ENCODE measurements at places on chromosomes 11 and 22.

- no peak for DNase-seq
Measured at GRCh38 chr11:96234866-96235441, 108.0 kb downstream of the MAML2 start.

DNA sequence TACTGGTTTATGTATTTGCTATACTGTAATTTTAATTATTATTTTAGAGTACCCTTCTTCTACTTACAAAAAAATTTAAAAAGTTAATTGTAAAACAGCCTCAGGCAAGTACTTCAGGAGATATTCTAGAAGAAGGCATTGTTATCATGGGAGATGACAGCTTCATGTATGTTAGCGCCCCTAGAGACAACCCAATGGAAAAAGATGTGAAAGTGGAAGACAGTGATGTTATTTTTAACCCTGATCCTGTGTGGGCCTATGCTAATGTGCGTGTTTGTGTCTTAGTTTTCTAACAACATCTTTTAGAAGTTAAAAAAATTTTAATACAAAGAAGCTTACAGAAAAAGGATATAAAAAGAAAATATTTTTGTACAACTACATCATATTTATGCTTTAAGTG lies 205.0 kb downstream of the FAM76B start:
- no peak for DNase-seq

- no peak for DNase-seq
Measured at GRCh38 chr11:5004424-5005274, 10.0 kb downstream of the OR51L1 start.

DNA sequence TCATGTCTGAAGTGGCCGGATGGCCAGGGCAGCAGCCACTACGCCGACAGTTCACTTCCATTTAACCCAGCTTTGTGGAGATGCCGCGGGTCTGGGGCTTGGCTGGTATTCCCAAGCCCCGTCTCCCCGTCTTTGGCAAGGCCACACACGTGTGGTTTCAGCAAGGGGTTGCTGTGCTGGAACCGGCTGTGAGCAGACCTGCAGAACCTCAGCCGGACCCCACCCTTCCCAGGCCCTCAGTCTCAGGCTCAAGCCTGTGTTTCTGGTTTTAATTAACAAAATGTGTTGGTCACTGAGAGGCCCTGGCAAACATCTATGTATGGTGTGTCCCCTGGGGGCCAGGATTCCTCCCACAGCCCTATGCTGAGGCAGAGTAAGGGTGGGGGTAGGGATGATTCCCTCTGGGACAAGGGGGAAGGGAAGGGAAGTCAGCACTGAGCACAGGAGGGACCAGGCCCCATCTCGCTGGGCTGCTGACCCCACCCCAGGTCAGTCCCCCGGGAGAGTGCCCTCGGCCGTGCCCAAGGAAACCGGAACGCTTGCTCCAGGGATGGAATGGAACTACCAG lies 9.3 kb downstream of the OSBPL5 start:
- DNase-seq, result no peak

DNA sequence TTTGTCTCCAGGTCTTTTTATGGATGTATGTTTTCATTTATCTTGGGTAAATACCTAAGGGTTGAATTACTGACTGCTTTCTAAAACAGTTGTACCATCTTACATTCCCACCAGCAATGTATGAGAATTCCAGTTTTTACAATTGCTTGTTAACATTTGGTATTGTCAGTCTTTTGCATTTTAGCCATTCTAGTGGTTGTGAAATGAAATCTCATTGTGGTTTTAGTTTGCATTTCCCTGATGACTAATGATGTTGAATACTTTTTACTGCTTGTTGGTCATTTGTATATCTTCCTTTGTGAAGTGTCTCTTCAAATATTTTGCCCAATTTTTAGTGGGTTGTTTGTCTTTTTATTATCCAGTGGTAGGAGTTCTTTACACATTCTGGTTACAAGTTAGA lies 92.8 kb downstream of the ARFGAP2 start:
- DNase-seq, result no peak

- no peak for DNase-seq
Measured at GRCh38 chr11:59226396-59226795, 13.7 kb upstream of the MPEG1 start.

GRCh38 chr11:32113200-32113919 lies 22.5 kb downstream of the RCN1 start:
- no peak for DNase-seq

DNA sequence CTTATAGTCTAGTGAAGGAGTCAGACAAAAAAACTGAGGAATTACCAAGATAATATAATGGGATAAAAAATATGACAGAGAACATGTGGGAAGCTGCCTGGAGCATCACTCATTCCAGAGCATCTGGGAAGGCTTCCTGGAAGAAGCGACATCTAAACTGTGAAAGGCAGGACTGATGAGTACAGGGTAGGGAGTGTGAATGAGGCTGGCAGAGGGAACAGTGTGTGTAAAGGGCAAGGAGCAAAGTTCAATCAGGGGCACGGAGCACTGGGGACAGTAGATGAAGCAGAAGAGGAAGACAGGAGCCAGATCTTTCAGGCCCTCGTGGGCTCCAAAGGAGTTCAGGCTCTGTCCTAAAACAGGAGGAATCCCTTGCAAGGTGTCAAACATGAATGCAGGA lies 55.8 kb upstream of the PRDM11 start:
- no peak for DNase-seq

DNA sequence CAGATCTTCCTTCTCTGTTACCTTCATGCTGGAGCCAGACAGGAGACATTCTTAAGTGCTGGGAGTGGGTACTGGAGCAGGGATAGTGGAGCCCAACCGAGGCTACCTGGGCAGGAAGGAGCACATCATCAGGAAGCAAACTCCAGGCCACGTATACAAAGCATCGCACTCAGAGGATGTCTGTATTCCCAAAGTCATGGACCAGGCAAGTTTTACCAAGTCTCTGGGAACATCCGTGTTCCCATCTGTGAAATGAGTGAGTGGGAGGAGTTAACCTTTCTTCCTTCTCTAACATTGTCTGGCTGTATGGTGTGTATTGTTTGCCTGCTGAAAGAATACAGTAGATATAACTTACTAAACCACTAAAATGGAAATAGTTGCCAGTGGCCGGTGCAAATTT lies 175.0 kb upstream of the TMEM45B start:
- no peak for DNase-seq

GRCh38 chr11:65219930-65220213 lies 38.1 kb downstream of the CAPN1 start:
- DNase-seq, result no peak

DNA sequence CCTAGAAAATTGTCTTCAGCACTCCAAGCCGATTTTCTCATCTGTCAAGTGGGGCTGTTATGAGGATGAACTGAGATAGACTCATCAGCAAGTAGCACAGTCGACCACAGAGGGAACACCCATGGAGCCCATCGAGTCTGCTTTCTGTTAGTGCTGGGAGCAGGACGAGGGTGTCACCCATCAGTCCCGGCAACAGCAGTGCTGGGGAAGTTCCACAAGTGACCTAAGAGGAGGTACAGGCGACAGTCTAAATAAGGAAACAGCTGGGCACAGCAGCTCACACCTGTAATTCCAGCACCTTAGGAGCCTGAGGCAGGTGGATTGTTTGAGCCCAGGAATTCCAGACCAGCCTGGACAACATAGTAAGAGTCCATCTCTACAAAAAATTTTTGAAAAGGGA lies 9.7 kb downstream of the RTL6 start:
- DNase-seq, result no peak

DNA sequence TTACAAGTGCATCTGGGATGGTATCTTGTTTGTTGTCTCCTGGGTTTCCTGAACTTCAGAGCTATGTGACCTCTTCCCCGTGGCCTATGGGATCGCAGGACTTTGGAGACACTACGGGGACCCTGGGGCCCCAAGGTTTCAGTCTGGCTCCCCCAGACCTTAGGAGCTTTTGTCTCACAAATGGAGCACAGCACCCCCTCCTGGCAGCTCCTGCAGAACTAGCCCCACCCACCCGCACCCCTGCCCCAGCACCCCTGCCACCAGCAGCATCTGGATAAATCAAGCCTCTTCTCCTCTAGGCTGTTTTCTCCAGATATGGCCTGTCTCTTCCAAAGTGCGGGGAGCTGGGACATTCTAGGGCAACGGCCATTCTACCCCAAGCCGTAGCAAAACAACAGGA lies 10.4 kb downstream of the RCOR2 start:
- peak; percentile 48 for DNase-seq

DNA sequence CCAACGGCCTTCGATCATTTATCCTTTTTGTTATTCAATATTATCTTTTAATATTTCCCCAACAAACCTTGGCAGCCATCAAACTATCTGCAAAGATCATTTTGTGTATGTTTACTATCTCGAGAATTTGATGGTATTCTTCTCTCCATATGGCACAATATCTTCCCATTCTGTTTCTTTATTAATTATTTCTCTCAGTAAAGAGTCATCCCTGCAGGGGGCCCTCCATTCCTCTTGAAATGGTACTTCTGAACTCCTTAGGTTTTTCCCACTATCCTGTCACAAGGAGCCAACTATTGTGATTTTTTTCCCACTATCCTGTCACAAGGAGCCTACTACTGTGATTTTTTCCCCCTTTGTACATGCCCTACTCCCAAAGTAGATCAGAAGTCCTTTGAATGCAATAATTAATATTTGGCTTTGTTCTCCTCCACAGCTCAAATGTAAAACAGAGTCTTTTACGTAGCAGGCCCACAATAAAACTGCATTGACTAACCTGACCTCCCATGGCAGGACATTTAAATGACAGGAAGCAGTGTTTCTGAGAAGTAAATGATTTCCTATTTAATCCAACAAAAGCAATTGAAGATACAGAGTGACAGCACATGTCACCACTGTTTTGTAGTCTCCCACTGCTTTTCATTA lies 43.3 kb downstream of the PDGFD start:
- no peak for DNase-seq

DNA sequence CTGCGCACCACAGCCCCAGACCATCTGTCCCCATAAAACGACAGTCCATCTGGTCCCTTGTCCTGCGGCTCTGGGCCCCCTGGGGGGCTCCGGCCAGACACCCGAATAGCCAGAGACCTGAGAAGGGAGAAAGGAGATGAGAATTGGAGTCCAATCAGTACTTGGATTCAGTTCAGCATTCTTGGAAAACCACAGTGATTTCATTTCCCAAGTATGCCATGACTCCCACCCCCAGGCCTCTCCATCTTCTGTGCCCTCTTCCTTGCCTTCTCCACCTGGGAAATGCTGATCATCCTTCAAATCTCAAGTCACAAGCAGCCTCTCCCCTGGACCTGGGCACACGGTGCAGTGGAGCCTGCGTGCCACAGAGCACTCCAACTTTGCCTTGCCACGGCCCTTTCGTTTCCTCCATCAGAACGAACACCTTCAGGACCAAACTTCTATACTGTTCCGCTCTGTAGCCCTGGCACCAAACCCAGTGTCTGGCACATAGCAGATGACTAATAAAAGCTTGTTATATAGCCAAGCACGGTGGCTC lies 10.9 kb upstream of the MFNG start:
- DNase-seq, result no peak

DNA sequence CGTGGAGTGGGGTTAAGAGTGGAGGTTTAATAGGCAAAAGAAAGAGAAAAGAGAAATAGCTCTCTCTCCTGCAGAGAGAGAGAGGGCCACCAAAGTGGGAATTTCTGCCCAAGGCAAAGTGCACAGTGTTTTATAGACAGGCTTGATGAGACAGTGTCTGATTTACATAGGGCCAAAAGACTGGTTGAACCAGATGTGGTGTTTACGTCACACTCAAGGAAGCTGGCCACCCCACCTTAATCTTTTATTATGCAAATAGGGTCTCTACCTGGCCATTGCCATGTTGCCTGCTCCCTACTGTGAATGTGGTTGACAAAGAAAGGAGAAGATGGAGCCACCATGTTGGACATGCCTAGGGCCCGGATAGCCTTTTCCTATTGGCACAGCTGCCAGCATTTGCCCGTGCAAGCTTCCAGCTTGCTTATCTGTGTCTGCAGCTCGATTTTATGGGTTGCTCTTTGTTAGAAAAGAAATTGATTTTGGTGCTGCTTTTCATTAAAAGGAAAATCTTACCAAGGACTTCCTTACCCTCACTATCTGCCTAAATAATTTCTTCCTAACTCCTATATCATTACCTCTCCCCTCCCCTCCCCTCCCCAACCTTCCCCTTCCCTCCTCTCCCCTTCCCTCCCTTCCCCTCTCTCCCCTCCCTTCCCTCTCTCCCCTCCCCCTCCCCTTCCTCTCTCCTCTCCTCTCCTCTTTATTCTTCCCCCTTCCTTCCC lies 436.0 kb downstream of the NELL1 start:
- no peak for DNase-seq

DNA sequence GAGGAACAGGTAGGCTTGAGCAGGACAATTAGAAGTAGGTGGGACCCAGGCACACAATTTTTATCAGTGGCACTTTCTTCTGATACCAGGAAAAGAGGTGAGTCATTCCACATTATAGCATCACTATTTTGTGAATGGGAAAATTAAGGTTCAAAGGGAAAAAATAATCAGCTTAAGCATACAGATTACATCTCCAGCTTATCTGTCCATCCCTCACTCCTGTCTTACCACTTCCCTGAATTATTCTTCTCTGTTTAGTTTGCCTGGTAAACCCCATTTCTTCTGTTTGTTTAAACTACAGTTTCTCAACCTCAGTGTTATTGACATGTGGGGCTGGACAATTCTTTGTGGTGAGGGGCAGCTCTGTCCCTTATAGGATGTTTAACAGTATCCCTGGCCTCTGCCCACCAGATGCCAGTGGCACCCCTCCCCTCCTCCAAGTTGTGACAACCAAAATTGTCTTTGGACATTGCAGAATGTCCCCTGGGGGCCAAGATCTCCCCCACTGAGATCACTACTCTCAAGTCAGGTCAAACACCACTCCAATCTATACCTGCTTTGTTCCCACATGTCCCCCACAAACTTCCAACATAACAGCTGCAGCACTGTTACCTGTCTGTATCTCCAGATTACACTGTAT lies 8.5 kb upstream of the XBP1 start:
- no peak for DNase-seq

GRCh38 chr22:36383110-36383581 lies 4.6 kb downstream of the MYH9 start:
- peak; percentile 57 for DNase-seq

DNA sequence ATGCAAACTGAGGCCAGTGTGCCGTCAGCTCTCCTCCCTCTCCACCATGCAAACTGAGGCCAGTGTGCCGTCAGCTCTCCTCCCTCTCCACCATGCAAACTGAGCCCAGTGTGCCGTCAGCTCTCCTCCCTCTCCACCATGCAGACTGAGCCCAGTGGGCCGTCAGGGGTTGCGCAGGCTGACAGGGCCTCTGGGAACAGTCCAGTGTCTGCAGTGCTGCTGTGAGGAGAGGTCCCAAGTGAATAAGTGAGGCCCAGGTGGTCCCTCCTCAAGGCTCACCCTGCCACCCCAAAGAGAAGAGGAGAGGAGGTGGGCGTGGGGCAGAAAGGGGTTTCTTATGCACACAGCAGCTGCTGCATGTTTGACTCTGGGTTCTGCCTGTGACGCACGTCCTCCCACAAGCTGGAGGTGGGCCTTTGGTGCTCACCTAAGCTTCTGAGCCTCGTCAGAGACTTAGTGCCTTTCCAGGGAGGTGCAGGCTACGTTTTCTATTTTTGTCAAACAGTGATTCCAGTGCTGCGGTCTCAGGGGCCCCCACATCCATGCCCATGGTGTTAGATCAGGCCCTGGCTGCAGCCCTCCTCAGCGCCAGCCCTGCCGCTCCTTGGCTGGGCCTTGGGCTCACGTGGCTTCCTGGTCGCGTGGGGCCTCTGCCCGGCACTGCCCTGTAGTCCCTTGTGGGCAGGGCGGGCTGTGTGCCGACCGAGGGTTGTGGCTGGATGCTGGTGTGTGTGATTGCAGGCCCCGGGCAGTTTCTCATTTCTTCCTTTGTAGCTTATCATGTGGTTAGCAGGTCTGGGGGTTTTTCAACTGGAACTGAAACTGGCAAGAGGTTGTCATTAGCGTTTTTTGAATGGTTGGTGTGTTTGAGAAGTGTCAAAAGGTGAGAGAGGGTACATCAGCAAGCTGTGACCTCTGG lies 7.1 kb downstream of the TPCN2 start:
- DNase-seq, result no peak
